ENCODE measurements at places on chromosomes 6 and 20. TPM values are rescaled to one million over a fixed set of nuclear protein-coding genes. Genes with fewer than 3 reads are reported as not detected.

Gene BTNL2
- not detected for total RNA-seq

Gene GRM1
- total RNA-seq: 0.02 TPM

Gene JPH2
- total RNA-seq: 16.4 TPM

- no peak for DNase-seq
These were observed 9.6 kb downstream of the PEX7 start for GRCh38 chr6:136831873-136832562.

DNA sequence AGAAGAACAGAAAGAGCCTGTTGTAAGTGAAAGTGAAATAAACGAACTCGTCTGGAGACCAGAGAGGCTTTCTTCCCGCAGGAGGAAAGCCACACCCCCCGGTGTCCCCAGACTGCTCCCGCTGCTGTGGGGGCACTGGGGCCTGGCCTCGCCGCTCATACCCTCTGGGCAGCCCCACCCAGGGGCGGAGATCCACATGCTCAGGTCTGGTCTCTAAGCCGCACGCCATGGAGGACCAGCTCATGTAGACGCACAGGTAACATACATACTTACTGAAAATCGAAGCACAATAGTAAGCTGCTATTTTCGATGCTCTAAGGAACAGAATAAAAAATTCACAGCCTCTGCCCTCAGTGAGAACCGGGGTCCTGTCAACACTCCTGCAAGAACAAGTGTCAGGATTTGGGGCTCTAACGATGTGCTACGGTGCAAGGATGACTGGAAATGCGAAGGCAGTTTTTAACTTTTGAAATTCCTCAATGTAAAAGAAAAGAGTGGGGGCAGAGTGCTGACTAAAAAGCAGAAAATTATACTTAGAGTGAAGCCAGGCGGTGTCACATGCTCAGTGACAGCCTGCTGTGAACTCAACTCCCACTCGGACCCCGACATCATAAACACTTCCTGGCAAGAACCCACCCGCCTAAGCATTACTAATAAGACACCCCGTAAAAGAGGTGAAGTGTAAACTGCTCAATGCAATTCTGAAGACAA, 110.5 kb downstream of the IRF4 start:
- no peak for DNase-seq

DNA sequence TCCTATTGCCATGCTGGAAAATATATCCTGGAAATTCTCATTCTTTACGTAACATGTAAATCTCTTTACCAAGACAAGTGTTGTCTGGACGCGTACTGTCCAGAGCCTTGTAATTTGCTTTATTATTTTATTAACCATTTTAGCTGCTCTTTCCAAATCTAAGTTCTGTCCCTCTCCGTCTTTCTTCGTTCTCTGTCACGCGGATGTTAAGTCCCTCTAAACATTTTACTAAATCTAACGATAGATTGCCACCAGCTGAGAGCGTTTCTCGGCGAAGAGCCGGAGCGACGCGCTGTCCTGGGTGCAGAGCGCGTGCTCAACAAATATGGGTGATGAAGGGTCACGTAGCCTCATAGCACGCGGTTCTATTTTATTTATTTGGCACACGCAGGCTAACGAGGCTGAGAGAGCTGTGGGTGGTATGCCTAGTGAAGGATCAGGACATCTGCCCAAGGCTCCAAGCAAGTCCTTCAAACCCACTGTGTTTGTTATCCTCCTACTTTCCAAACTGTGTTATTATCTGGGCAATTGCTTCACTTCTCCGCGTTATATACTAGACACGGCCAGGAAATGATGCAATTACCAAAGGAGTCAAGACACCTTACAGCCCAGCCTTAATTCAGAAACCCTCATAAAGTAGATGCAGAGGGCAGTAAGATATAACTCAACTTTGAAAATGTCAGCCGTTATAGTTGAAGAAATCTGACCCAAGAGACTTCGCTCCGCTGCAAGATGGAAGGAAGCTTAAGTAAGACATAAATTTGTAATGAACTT, 10.0 kb upstream of the NCOA7 start:
- peak; percentile 75 for DNase-seq

- DNase-seq: peak; percentile 47
These were observed 53.8 kb upstream of the HDAC2 start for GRCh38 chr6:114024746-114025145.

- no peak for DNase-seq
These were observed 31.6 kb upstream of the EZR start for GRCh38 chr6:158850807-158851115.

DNA sequence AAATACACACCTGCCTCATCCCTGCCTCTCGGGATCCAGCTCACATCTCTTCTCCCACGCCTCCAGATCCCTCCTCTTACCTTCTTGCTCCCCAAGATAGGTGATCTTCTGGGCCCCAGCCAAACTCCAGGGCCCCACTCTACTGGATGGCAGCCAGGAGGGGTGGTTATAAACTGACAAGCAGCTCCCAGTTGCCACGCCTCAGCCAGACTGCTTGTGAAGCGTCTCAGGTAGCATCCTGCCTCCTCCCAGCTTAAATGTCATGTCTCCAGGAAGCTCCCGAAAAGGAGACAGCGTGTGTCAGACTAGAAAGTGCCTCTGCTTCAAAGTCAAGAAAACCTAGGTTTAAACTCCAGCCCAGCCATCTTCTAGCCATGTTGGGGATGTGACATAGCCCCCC, 114.1 kb downstream of the LRFN2 start:
- no peak for DNase-seq

- no peak for DNase-seq
These were observed 36.1 kb upstream of the RSPO4 start for GRCh38 chr20:1038205-1038604.

DNA sequence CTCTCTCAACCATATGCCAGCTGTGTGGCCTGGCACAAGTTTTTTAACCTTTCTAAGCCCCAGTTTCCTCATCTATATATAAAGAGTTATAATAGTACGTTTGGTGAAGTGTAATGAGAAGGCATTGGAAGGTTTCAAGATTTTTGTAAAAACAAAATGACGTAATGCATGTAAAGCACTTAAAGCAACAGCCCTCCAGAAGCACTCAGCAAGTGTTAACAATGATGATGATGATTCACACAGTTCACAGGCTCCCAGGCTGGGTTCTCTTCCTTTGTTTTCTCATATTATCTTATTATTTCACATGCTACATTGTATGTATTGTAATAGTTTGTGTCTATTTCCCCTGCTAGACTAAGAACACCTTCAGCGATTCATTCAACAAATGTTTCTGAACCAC, 6.2 kb downstream of the CEP250 start:
- DNase-seq: no peak

DNA sequence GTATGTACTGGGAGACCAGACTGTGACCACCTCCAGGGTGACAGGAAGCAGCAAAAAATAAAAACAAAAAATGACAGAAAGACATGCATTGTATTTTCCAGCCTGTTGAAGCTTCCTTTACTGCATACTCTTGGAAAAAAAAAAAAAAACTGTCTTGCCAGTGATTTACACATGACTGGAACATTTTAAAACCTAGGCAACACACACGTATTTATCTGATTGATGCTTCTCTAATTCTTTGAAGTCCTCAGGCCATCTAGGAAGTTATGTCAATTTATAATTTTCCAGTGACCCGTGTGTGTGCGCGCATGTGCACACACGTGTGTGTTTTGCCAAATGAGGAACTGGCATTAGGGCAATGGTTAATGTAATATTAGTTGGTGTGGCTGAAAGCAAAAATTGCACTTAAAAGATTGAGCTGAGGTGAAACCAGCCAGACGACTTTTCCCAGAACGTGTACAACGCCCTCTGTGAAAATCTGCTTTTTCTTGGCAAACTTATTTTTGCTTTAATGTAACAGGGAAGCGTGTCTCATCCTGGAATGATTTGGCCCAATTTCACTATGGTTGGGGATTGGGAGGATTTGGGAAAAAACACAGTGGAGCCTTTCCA, 315.2 kb downstream of the TFAP2A start:
- DNase-seq: no peak
